Right cardiac atrium (tissue), 5 donors: ENCODE measurements at places on chromosomes 12 and 14. TPM values are rescaled to one million over a fixed set of nuclear protein-coding genes. Genes with fewer than 3 reads are reported as not detected.

CCDC60 gene
- 0.07 TPM for polyA plus RNA-seq

DNA sequence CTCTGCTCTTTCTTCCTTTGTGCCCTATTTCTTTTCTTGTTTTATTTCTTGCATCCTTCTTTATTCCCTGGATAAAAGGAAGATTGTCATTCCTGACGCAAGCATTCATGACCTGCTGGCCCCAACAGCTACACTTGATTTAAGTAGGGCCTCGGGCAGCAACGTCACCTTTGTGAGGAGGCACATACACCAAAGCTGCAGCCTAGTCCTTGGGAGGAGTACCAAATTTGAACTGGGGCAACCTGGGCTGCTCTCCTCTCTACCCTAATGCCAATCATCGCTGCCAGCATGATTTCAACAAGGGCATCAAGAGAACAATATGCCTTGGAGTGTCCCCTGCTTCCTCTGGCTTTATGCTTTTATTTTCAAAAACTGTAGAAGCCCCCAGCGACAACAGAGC, 76.4 kb downstream of the C12orf50 start:
- DNase-seq: no peak

DNA sequence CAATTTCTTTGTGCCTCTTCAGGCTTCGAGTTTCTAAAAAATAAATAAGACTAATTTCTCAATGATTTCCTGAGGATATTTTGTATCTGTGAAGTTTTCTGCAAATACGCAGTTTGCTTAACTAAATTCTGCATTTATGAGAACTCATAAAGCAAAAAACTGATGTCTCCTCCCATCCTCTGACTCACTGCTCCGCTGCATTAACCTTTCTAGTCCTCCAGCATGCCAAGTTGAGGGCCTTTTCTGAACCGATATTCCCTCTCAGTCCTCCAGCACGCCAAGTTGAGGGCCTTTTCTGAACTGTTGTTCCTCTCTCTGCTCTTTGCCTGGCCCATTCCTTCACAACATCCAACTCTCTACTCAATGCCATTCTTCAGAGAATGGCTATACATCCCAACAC, 3.2 kb downstream of the IPO8 start:
- DNase-seq: no peak

GRCh38 chr14:49306152-49306751, 279.9 kb downstream of the RPS29 start:
- DNase-seq: no peak

DNA sequence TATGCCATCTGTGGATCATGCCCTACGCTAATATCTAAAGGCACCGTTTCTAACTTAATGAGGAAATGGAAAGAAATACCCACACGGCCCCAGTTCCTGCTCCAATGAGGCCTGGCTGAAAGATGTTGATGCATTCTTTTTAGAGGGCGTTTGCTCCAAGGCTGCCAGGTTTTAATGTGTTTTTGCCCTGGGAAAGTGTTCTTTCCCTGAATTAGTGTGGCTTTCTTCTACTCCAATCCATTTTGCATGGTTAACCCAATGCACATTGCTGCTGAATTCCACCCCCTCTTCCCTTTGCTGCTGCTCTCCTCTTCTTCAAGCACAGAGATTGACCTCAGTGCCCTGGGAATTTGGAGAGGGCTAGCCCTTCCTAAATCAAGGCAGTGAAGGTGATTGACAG, 1.1 kb downstream of the MYF5 start:
- DNase-seq: no peak

DNA sequence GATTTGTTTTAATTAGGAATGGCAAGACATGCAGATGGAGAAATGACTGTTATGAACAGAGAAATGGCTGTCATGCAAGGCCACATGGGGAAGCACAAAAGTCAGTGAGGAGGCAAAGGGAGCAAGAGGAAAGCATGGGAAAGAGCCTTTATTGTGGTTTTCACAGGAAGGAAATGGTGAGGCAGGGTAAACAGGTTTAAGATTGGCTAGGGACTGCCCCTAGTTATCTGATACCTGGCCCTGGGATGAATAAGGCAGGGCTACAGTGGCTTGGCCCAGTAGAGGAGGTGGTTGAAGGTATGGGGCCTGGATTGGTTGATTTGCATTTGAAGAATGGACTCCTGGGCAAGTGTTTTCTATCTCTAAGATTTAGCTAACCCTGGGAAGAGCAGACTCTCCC, 168.7 kb upstream of the CNOT2 start:
- DNase-seq: no peak

GRCh38 chr12:15688202-15688736, 100.9 kb downstream of the EPS8 start:
- DNase-seq: peak; percentile 89

DNA sequence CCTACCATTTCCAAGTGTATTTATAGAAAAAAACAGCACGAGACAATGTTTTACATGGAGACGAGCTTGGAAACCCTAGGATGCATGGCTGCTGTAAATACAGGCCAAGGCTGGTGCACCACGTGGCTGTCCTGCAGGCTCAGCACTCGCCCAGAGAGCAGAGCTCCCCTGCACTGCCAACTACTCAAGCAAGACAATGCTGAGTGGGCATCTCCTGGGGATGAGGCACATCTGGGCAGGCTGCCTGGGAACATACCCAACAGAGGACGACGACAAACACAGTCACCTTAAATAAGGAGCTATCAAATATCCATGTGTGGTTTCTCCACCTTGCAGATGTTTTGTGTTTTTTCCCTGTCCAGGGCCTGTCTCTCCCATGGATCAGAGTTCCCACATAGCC, 128.3 kb upstream of the PRMT8 start:
- DNase-seq: no peak

DNA sequence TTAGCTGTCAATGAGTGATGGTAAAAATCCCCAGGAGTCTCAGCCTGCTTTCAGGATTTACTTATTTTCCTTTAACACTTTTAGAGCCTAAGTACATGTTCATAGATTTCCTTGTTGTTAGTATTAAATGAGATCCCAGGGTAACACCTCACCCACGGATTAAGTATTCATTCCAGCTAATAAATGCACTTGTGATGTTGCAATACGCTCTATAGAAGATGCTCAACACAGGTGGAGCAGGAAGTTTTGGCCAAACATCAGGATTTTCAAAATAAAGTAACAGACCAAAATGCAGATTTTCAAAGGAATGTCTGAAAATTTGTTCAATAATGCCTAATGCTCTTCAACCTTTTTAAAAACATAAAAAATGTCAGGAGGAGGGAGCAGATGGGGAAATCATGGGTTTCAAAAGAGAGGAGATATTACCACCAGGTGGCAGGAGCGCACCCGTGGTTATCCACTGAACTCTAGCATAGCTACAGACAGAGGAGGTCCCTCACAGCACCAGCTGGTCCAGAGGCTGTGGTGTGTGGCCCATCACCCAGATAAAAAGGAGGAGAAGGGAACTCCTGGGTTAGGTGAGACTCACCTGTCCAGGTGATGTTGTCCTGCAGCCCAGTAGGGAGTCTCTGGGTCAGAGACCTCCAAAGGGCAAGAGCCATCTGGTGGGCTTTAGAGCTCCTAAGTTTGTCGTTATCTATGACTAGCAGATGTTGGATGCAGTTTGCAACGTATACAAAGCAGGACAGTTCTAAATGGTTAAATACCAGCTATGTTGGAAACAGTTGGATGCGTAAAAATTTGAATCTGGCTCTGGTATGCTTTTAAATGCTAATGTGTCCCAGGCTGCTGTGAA, 1158.4 kb upstream of the TMEM132C start:
- peak; percentile 45 for DNase-seq
